ENCODE measurements at places on chromosomes 12 and 14.

GRCh38 chr14:61620130-61620946, 75.0 kb upstream of the HIF1A start:
- no peak for DNase-seq

- peak; percentile 83 for DNase-seq
These were observed 42.2 kb downstream of the TAOK3 start for GRCh38 chr12:118330421-118331018.

GRCh38 chr14:66380143-66380542, 106.0 kb upstream of the CCDC196 start:
- DNase-seq, result no peak

GRCh38 chr12:9109213-9109522, 6.6 kb downstream of the A2M start:
- DNase-seq, result no peak

DNA sequence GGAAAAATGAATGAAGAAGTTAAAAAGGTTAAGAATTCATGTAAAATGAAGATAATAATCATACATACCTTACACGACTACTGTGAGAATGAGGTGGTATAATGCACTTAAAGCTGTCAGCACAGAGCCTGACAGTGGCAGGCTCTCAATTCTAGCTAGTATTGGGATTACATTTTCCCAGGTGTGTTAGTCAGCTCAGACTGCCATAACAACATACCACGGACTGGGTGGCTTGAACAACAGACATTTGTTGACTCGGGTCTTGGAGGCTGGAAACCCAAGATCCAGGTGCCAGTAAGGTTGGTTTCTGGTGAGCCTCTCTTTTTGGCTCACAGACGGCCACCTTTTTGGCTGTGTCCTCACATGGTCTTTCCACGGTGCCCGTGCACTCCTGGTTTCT, 167.8 kb downstream of the CHST11 start:
- DNase-seq, result no peak

DNA sequence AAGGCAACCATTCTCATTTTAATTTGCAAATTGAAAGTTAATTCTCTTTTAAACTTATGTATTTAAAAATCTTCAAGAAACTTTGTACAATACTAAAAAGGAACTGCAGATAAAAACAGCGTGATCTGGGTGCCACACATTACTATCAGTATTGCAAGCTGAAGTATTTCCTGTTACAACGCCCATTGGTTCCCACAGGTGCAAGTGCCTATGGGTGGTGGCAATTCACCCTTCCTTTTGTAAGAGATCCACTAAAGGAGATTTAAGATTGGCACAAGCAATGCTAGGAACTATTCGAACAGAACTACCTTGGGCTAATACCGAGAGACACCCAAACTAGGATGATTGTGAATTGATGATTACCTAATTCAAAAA, 13.2 kb downstream of the TAOK3 start:
- peak; percentile 71 for DNase-seq

DNA sequence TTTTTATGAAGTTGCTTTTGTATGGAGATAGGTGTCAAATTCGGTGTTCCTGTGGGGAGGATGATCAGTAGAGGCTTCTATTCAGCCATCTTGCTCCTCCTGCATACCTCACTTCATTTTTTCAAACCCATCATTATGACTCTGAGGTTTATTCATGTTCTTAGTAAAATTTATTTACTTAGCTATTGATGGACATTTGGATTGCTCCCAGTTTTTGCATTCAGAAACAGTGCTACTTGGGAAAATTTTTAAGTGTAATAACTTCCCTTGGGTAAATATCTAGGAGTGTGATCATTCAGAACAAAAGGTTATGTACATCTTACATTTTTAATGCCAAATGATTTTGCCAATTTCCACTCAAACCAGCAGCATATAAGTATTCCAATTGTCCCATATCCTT, 208.3 kb downstream of the SYNE2 start:
- no peak for DNase-seq

DNA sequence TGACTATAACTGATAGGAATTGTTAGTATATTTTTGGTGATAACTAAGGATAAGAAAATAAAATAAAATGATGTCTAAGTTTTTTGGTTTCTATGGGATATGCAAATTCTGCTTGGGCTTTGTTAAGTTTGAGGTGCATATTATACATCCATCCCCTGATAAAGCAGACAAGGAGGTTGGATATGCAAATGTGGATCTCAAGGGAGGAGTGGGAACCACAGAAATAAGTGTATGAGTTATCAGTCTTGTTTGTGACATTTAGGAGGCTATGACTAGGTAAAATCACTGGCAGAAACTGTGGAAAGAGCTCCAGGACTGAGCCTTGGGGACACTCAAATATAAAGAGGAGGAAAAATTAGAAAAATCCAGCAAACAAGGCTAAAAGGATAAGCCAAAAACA, 719.4 kb downstream of the RERGL start:
- no peak for DNase-seq

- DNase-seq, result no peak
These were observed 5.7 kb downstream of the PTHLH start for GRCh38 chr12:27966870-27967269.

DNA sequence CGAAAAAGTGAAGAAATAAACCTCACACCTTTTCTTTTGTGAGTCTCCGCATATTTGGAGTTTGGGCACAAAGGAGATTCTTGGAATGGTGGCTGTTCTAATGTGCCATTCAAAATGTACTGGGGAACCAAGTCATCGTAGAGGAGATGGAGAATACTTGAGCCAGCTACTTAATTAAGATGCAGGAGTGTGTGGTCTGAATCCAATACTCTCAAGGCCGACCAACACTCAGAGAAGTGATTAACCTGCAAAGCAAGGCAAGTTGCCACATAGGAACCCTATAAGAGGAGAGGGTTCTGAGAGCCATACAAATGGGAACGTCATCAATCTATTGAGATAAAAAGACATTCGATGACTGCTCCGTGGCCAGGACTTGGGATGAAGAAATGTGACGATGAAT, 446.7 kb downstream of the GLT1D1 start:
- no peak for DNase-seq

DNA sequence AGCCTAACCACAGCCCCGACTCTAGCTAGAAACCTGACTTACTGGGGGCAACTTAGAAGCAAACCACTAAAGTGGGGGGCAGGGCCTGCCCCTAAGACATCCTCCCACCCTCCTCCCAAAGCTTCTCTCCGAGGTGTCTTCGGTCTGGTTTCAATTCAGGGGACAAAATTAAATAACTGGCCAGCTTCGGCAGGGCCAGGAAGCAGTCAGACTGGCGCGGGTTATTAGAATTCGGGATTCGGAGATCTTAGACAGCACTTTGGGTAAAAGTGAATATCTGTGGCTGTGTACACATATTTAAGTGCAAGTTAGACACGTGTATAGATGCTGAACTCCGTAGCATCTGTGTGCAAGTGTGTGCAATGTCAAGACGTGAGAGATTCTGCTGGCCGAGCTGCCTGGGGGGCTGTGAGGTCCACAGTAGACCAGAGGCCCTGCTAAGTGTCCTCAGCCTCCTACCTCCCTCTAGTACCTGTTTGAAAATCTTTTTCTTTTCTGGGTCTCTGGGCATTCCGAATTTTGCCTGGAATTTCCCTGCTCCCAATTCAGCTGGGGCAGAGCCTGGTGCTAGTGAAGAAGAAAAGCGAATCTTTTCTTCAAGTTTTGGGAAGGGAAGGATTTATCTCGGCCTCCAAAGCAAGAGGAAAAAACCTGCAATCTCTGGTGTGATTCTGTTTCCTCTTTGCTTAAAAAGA, 4.0 kb upstream of the HOXC10 start:
- no peak for DNase-seq

GRCh38 chr12:90299121-90299520, 590.5 kb upstream of the ATP2B1 start:
- DNase-seq, result no peak

DNA sequence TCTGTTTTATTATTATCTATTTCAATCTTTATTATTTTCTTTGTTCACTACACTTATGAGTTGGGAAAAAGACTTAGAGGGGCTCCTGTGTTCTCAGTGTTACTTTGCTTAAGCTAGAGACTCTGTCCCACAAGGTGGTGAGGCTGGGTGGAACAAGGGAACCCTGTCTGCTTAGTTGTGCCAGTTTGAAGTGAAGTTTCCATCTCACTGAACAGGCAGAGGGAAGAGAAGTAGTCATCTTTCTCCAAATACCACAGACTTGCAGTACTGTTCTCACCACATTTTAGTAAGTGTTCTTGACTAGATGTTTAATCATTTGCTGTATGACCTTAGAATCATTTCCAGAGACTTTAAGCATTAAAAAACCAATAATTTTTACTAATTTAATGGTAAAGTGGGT, 195.7 kb upstream of the NEDD1 start:
- DNase-seq, result no peak

All from Karpas-422 (cell line).